ENCODE measurements at places on chromosomes 2 and 18.

- DNase-seq, result no peak
Observed at GRCh38 chr18:3192286-3192685, 27.5 kb downstream of the MYOM1 start.

GRCh38 chr2:240463866-240464481 lies 28.5 kb downstream of the GPC1 start:
- DNase-seq, result no peak

- no peak for DNase-seq
Observed at GRCh38 chr2:106899786-106900530, 14.0 kb upstream of the ST6GAL2 start.

GRCh38 chr2:174012347-174013314 lies 47.5 kb upstream of the SP3 start:
- DNase-seq, result no peak

DNA sequence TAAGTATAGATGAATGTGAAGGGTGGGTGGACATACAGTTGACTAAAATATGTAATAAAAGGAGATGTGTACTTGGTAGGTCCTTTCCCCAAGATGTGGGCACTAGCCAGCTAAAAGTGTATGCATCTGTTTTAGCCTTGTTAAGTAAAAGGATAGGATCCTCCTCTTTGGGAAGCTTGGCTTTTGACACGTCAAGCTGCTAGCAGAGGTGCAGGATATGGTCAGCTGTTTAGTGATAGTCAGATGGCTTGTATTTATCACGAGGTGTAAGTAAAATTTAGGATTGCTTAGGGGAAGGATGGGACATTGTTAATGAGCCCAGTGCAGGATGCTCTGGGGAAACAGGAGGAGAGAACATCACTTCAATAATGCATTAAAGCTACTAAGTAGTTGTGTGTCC lies 1.5 kb downstream of the MFSD6 start:
- no peak for DNase-seq

GRCh38 chr18:41693008-41693407 lies 262.0 kb upstream of the PIK3C3 start:
- DNase-seq, result no peak

DNA sequence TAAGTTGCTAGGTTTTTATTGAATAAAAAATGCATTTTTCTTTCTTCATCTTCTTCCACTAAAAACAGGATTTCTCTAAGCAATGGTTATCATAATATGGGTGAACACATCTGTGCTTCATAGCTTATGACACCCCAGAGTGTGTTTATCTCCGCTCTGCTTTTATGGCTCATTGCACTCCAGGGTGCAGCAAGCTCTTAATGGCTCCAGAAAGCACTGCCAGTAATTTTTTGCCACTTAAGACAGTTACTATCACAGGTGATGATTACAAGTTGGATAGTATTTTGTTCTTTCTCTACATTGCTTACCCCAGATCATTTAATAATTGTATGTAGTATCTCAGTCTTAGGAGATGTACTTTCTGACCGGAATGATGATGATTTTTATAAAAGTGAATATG lies 239.3 kb upstream of the CDH20 start:
- DNase-seq, result no peak

DNA sequence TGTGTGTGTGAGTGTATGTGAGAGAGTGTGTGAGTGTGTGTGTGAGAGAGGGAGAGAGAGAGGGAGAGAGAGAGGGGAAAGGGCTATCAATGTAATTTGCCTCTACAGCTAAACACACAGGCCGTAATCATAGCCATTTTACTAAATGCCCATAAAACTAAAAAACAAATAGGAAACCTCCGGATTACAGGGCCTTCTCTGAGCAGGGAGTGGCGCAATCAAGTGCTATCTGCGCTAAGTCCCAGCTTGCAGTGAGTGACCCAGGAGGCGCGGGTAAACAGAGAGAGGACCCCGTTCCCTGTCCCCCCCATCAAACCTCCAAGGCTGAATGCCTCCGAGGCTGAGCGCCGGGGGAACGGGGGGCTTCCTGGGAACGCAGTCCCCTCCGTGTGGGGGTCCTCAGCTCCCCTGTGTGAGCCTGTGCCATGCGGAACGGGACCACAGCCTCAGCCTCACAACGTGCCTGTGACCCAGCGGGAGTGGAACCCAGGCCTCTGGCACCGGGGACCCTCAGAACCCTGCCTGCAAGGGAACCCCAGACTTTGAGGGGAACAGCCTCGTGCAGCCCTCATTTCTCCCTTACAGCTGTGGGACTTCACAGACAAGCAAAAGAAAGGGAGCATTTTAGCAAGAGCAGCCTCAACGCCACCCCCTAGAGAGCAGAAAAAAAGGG lies 54.7 kb upstream of the ID2 start:
- no peak for DNase-seq

DNA sequence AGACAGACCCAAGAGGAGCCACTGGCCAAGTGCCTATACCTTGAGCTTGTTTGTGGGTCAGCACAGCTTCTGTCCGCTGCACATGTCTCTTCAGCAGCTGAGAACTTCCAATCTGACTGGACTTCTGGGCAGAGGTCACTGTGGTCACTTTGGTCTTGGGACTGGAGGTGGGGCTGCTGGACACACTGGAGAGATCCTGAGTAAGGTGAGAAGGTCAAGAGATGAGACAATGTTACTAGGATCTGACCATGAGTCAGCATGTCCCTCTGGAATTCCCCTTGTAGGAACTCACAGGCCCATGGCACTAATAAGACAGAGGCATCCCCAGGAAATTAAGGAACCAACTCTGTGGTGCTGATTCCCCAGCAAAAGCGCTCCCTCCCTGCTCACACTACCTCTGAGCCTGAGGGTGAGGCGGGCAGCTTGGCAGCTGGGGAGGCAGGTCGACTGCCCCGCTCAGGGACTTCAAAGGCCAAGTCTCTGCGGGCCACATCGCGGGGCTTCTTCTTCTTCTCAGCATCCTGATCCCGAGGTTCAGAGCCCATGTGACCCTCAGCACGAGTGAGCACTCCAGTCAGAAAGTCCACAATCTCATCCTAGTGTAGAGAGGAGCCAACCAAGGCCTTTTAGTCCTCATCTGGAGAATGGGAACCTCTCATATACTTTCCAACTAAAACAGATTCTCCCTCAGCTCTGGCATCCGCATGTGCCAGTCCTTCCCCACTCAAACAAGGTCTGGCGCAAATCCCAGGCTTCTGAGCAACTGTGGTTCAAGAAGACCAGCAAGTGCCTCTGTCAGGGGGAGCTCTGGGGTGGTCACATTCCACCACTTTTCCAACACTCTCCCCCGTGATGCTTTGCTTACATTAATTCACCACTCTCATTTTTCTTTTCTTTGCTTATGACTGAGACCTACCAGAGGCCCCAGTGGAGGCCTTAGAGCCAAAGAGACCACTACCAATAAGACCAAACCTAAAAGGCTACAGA lies 29.4 kb downstream of the KANSL3 start:
- no peak for DNase-seq

- DNase-seq, result peak; percentile 12
Observed at GRCh38 chr2:120620025-120620793, 115.5 kb upstream of the GLI2 start.

DNA sequence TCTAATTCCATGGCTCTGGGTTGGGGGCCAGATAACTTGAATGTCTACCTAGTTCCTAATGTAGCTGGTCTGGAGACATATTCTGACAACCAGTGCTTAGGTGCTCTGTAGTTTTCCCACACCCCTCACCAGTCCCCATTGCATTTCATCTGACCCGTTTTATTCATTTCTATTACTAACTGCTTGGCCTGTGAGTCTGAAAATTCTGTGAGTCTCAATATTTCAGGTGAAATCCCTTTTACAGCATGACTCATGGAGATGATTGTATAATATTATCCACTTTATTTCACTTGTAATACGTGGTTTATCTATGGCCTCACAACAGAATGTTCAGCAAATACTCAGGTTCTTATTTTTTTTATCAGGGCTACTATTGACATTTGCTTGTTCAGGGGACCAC lies 103.7 kb upstream of the UGP2 start:
- no peak for DNase-seq

- no peak for DNase-seq
Observed at GRCh38 chr18:62505669-62506494, 16.9 kb upstream of the ZCCHC2 start.

DNA sequence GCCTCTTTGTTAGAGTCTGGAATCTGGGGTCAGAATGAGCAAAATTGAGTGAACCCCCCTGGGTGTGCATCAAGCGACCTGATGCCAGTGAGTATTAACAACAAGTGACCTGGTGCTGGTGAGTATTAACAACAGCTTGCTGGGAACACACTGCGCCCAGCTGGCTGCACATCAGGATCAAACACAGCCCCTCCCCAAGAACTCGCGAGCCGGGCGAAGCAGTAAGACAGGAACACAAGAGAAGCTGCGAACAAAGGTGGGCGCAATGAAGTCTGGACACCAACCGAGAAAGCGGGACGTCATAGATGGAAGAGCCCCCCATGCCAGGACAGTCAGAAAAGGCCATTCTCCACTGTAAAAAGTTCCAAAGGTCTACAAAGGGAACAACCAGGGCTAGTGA lies 34.3 kb downstream of the CRACDL start:
- DNase-seq, result no peak

GRCh38 chr2:207235621-207236020 lies 69.9 kb upstream of the KLF7 start:
- no peak for DNase-seq

DNA sequence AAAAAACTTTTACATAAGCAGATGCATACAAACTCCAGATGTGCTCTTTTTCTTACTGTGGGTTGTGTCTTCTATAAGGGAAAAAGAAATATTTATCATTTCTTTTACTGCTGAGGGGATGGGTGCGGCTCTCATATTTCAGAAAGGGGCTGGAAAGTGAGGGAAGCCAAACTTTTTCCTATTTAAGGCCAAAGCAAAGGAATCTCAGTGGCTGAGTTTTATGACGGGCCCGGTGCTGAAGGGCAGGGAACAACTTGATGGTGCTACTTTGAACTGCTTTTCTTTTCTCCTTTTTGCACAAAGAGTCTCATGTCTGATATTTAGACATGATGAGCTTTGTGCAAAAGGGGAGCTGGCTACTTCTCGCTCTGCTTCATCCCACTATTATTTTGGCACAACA lies at the start of gene COL3A1:
COL3A1 (plus strand) TSS at position 210 of the 400 bp plus-strand sequence; CDS start at position 327, 117 bp downstream.
- DNase-seq, result peak; percentile 39

- DNase-seq, result no peak
Observed at GRCh38 chr18:31424383-31424988, 23.1 kb upstream of the DSG3 start.

GRCh38 chr18:61856678-61857077 lies 36.1 kb downstream of the RNF152 start:
- DNase-seq, result no peak

GRCh38 chr2:219748671-219749570 lies 121.5 kb downstream of the SLC4A3 start:
- DNase-seq, result no peak

GRCh38 chr2:239745386-239746227 lies 279.5 kb downstream of the NDUFA10 start:
- DNase-seq, result no peak

GRCh38 chr2:118614841-118615271 lies 232.6 kb downstream of the EN1 start:
- DNase-seq, result no peak

GRCh38 chr2:151947813-151948165 lies 119.6 kb upstream of the ARL5A start:
- DNase-seq, result no peak

GRCh38 chr2:42545023-42545721 lies 23.3 kb upstream of the MTA3 start:
- DNase-seq, result no peak

GRCh38 chr2:141440072-141440635 lies 690.7 kb downstream of the LRP1B start:
- DNase-seq, result no peak

DNA sequence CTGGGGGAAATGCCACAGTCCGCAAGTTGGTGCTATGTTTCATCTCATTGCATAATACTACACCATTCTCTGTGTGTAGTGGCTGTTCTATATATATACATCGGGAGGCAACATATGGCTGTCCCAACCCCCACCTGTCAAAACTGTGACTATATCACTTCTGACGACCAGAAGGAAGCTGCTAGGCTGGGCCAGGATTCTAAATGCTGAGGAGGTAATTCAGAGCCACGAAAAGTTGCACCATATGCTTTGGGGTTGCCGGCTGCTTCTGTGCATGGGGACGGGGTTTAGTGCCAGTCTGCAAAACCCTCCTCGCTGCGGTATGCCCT lies 117.3 kb downstream of the MSH2 start:
- no peak for DNase-seq

DNA sequence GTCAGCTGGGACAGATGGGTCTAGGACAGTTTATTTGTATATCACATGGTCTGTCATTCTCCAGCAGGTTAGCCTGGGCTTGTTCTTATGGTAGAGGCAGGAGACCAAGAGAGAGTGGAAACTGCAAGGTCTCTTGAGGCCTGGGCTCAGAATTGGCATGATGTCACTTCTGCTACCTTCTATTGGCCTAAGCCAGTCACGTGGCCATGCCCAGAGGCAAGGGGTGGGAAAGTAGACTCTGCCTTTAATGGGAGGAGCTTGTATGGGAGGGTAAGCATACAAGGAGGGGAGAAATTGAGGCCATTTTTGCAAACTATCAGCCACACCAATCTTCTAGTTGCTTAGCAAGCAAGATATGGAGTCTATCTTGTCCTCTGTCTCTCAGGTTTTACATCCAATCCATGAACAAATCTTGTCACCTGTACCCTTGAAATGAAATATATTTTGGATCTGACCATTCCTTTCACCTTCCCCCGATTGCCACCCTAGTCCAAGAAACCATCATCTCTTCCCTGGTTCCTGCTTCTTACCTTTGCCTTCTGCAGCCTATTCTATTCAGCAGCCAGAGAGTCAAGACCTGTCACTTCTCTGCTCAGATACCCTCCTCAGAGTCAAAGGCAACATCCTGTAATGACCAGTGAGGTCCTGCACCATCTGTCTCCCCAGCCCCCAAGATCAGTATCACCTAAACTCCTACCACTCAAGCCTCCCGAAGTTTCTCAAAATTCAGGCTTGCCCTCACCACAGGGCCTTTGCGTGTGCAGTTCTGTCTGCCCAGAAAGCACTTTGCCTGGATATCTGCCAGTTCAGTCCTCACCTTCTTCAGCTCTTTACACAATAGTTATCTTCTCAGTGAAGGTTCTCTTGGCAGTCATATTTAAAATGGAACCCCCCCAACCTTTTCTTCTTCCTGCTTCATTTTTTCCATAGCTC lies 240.0 kb downstream of the LOXHD1 start:
- DNase-seq, result no peak
